ENCODE measurements at places on chromosomes 5 and 9.

GRCh38 chr9:3768712-3769457 is 243.1 kb upstream of the RFX3 start:
- no peak for ATAC-seq

DNA sequence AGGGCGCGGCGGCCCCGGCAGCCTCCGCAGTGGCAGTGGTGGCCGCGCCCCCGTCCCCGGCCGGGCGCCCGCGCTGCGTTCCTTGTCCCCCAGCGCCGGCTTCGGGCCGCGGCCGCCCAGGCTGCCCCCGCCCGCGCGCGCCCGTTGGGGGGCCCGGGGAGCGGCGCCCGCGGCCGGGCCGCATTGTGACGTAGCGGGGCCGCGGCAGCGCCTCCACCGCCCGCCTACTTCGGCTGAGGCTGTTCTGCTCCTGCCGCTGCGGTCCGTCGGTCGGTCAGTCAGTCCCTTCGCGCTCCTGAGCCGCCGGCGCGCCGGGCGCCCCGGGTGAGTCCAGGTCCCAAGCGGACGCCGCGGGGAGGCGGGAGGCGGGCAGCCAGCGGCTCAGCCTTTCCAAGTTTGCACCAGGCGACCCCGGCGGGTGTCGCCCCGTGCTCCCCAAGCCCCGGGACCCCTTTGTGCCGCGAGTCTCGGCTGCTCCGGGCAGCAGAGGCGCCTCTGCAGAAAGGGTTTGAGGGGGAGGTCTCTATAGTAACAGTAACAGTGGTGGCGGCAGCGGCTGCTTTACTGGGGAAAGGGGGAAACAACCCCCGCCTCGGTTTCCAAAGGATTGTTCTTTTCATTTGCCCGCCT is at the start of gene SNCAIP:
TSS of gene SNCAIP (plus strand) at position 277 of the 630 bp plus-strand sequence. CDS start 78,898 bp downstream, outside the sequence.
- peak; percentile 32 for ATAC-seq

GRCh38 chr9:96136992-96137670 is 164.8 kb downstream of the HSD17B3 start:
- peak; percentile 89 for ATAC-seq

GRCh38 chr9:89935801-89936200 is 331.0 kb downstream of the GADD45G start:
- no peak for ATAC-seq

GRCh38 chr9:125959315-125959714 is 212.1 kb downstream of the PBX3 start:
- ATAC-seq = no peak

DNA sequence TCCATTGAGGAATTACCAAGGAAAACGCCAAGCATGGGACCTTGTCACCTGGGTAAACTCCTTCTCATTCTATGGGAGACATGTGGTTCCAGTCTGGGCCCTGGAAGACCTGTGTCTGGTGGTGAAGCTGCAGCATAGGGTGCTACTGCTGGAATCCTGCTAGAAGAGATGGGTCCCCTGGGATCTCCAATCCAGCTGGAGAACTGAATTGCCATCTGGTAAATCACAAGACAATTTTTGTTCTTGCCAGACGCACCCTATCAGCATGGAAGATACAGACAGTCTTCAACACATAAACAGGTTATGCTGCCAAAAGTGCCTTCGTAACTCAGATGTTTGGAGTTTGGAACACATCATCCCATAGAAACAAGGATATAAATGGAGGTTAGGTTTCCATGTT is 424.0 kb upstream of the BRINP1 start:
- no peak for ATAC-seq

- ATAC-seq = no peak
Observed at GRCh38 chr5:74064225-74064624, 438.2 kb downstream of the ARHGEF28 start.

GRCh38 chr9:130185017-130185416 is 12.8 kb downstream of the NCS1 start:
- no peak for ATAC-seq

DNA sequence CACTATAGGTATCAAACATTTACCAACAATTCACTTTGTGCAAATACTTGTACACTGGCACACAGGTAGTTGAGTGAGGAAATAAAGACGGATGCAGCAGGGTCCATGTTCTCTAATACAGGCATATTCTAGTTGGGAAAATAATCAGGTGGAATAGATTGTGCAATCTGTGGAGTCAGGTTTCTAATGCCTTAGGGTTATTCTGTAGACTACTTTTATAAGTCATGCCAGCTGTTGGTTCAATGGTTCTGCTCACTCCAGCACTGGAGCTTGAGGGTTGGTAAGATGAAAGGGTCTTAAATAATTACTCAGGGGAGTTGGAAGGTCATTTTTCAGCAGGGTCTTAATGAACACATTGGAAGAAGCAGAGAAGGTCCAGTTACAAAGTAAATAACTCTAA is 690.3 kb upstream of the DMAC1 start:
- ATAC-seq = no peak

- no peak for ATAC-seq
Observed at GRCh38 chr9:106893088-106893487, 30.1 kb downstream of the ZNF462 start.

DNA sequence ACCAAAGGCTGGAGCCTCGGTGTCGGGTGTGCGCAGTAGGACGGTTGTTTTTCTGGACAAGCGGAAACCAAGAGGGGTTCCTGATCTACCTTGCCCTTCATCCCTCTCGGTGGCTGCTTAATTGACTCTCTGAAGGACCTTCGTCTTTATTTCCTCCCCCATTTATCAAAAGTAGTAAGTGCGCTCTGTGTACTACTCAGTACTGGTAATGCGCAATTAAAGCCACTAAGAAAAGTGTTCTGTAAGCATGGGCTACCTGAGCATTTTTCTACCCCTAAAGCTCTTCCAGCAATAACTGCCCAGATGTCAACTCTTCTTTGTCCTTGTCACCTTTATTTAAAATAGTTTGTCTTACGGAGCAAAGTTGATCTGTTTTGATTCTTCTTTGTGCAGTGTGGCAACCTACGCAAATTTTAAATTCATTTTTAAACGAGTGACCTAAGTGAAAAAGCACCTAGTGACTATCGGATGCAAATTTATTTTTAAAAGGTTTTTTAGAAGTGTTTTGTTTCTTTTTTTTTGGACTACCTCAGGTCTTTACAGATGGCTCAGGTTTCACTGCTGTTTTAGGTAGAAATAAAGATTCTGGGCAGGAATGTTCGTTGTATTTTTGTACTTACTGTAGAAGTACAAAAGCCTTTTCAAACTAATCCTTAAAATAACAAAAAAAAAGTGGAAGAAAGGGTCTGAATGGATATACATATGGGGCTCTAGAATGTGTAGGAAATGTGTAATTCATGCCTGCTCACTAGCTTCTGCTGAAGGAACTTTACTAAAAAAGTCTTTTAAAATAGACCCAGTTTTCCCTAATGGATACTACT is 2.0 kb downstream of the JMY start:
- ATAC-seq = no peak

DNA sequence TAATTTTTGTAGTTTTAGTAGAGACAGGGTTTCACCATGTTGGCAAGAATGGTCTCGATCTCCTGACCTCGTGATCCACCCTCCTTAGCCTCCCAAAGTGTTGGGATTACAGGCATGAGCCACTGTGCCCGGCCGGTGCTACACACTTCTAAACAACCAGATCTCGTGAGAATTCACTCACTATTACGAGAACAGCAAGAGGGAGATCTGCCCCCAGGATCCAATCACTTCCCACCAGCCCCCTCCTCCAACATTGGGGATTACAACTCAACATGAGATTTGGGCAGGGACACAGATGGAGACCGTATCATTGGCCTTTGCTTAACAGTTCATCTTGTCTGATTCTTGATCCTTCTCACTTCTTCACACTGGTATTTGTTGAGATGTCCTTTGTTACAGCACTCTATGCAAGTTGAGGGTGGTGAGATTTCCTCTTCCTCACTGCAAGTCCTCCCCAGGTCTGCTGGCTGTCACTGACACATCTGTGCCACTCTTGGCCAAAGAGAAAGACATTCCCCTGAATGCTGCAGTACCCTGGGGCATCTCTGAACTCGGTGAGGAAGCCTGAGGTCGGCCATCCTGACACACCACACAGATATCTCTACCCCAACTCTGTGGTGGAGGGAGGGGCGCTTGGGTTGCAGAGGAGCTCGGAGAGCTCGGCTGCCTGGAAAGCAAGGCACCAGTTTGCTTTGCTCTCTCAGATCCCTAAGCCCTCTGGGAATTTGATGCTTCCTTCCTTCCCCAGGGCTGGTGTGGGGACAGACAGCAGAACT is 4.2 kb upstream of the SUB1 start:
- ATAC-seq = no peak

DNA sequence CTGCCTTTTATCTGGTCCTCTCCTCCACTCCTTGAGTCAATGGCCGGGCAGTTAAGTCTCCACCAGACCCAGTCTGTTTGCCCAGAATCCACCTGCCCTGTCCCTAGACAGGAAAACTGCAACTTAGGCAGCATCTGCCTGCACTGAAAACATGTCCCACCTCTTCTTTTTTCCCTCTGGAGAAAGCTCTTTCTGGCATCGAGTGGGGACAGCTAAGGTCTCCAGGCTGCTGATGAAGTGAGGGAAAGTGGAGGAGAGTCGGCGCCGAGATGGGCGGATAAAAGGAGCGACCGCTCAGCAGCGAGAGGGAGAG is 243 bp upstream of the SHISAL2B start:
- no peak for ATAC-seq
